ENCODE measurements at places on chromosomes 7 and 10. TPM values are rescaled to one million over a fixed set of nuclear protein-coding genes. Genes with fewer than 3 reads are reported as not detected.

The CCAR1 gene
- total RNA-seq, result 21.7 TPM

The VAX1 gene
- total RNA-seq, result not detected

The SRRM3 gene
- 2.0 TPM for total RNA-seq

The ASB15 gene
- total RNA-seq, result not detected

The POM121L12 gene
- total RNA-seq, result not detected

The TRRAP gene
- 10.4 TPM for total RNA-seq

The LIPM gene
- not detected for total RNA-seq

The AP1S1 gene
- total RNA-seq, result 167 TPM

The HOXA5 gene
- total RNA-seq, result 1.4 TPM

The MRPL32 gene
- 59.8 TPM for total RNA-seq

The GJD4 gene
- total RNA-seq, result not detected

The GSTO2 gene
- total RNA-seq, result 2.0 TPM

The KIF5B gene
- 128 TPM for total RNA-seq

The FANK1 gene
- 10.0 TPM for total RNA-seq

The CASTOR2 gene
- 15.1 TPM for total RNA-seq

The RNF133 gene
- 0.14 TPM for total RNA-seq

The ASB13 gene
- total RNA-seq, result 11.3 TPM

The UCN3 gene
- not detected for total RNA-seq

The OLAH gene
- total RNA-seq, result 0.09 TPM

The GRM8 gene
- total RNA-seq, result 0.14 TPM

The FGF8 gene
- not detected for total RNA-seq

The HOXA9 gene
- total RNA-seq, result 7.9 TPM

The CACNA2D1 gene
- 90.3 TPM for total RNA-seq

The ZNF488 gene
- not detected for total RNA-seq

The KCNMA1 gene
- total RNA-seq, result 30.9 TPM

The CXCL12 gene
- 135 TPM for total RNA-seq

The DMBT1 gene
- total RNA-seq, result under 0.01 TPM

All from smooth muscle cell of bladder (primary cell).